Cortex of kidney (tissue), 1 donor: ENCODE measurements at places on chromosomes 2 and 18.

- no peak for DNase-seq
These were observed 32.6 kb upstream of the CABLES1 start for GRCh38 chr18:23102493-23103261.

DNA sequence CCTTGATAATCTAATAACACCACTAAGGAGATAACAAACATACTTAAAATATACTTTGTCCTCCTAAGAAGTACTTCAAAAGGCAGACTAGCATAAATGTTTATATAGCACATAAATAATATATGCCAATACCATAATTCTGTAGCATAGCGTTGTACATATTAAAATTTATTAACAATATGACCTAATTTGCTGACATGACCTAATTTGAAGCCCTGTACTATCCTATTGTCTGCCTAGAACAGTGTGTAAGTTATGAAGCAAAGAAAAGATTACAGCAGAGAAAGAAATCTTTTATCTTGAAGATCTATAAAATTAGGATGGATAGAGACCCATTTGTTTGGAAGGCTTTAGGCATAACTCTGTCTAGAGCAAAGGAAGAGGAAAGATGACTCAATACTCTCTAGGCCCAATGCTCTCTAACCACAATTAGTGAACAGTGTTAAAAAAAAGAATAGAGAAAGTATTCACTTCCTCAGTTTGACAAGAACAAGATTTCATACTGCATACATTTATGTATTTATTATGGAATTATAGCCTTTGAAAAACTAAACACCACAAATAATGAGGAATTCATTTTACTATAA is 231.3 kb downstream of the ZRANB3 start:
- DNase-seq: no peak

- no peak for DNase-seq
These were observed 29.1 kb downstream of the METTL8 start for GRCh38 chr2:171404719-171405118.

DNA sequence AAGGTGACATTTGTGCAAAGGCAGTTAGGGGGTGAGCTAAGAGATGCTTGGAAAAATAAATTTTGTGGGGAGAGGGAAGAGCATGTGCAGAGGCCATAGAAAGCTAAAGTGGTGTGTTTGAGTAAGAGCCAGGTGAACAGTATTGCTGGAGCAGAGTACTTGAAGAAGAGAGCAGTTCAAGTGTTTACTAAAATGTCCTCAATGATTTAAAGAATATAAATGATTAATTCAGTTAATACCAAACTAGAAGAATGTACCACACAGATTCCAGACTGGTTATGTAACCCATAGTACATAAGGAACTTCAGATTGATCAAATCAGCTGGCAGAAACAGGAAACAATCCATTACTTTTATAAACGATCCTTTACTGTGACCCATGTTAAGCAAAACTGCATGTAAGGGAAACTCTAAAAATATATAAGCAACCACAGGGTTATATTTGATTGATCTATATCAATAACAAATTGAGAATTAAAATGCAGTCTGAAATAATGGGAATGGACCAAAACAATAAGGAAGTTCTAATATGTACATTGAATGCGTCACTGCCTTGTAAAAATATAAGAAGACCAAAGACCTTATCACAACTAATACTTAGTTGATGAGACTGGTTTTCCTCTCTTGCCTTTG is 76.9 kb downstream of the LDAH start:
- DNase-seq: no peak
